ENCODE measurements at places on chromosomes 3 and 15. TPM values are rescaled to one million over a fixed set of nuclear protein-coding genes. Genes with fewer than 3 reads are reported as not detected.
A peak's percentile ranks its signal among the peaks of the same experiment; 100 is the strongest.

DNA sequence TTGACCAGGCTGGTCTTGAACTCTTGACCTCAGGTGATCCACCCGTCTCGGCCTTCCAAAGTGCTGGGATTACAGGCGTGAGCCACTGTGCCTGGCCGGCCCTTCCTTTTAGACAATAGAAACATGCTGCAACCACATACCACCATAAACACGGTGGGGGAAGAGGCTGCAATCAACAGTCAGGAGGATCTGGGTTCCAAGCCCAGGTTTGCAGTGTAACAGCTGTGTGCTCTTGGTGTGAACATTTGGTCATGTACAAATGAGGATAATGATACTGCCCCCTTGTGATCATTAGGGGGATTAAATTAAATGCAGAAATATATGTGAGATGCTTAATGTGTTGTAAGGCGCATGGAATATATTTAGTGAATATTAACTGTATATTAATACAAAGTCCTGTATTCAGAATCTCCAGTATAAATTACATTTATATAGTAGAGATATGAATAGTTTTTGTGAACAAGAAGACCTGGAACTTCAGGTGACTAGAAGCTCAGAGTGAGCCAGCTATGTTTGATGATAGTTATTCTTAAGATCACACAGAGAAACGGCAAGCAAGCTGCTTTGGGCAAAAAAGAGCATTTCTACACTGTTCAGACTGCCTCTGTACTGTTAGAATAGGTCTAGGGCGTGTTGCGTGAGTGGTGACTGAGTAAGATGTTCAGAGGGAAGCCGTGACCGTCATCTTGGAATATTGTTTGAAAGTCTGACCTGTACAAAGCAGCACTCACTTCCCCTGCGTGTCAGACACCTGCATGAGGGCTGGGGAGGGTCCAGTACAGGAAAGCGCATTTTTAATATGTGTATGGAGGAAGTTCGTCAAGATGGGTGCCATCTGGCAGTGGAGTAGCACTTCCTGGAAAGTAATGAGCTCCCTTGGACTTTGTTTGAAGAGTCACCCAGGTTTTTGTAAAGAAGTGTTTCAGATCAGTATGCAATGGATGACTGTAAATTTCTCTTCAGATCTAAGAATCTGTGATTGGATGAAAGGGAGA, 125.8 kb downstream of the PGPEP1L start:
- no peak for DNase-seq

- no peak for DNase-seq
Observed at GRCh38 chr3:139327861-139328260, 16.0 kb upstream of the MRPS22 start.

- no peak for DNase-seq
Observed at GRCh38 chr3:53145713-53146080, 15.3 kb upstream of the PRKCD start.

- DNase-seq: no peak
Observed at GRCh38 chr3:14509796-14510100, 30.4 kb downstream of the GRIP2 start.

DNA sequence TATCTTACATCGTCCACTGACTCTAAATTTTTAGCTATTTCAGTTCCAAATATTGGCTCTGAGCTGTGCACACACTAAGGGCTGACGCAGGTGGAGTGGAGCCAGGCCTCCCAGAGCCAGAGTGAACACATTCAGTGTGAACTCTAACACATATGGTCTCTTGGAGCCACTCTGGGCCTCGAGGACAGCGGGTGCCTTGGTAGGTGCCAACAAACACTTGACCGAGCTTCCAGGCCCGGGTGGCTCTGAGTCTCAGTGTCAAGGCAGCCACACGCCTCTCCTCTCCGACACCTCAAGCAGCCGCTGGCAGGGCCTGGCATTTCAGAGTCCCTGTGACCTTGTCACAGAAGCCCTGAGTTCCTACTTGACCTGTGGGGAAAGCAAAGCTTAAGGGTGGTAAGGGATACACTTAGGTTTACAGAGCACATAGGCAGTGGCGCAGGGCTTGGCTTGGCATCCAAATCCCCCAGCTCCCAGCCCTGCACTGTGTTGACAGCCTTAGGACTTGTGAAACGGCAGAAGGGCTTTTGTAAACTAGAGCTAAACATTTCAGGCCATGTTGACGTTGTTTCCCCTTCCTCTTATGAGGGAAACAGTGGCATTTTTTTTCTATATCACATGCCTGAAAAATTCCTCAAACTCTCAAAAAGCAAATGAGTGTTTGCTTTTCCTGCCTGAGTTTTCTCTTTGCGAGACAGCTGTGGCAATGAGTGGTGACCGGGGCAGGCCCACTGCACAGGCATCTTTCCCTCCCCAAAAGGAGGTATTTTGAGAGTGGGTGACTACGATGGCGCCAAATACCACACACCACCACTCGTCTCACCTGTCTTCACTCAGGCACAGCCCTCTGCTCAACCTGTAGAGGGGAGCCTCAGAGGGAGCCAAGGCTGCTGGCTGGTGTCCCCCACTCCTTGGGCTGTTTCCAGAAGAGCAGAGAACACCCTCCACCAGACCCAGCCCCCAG, 60.8 kb downstream of the DAPK2 start:
- no peak for DNase-seq

GRCh38 chr15:96564546-96564945, 234.0 kb downstream of the NR2F2 start:
- DNase-seq: no peak

DNA sequence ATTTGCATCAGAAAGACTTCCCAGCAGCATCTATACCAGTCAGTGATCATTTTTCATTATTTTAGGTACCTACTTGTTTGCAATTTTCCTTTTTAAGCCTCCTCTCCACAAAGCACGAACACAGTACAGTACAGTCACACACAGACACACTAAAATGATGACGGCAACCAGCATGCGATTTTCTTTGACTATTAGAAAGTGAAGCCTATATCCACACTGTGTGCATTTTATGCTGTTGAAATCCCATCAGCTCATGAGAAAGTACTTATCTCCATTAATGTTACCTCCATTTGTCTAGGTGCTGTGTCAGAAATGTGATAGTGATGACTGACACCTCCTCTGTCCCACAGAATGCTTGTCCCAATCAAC, 294.7 kb upstream of the MEIS2 start:
- no peak for DNase-seq

Gene HESX1
- polyA plus RNA-seq: not detected

DNA sequence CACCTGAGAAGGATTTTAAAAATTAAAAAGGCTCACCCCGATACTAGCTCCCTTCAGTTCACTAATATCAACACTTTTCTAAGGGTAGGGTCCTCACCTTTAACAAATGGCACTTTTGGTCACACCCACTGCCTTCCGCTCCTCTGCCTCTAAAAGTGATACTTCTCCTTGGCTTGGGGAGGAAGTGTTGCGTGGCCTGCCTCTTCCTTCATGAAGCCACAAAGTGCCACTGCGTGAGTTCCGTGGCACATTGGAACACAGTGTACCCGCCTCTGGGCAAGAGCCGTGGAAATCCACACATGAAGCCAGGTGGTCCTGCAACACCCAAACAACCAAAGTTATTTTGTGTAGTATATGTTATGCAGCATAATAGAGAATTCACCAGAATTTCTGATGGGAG, 3.9 kb downstream of the B4GALT4 start:
- DNase-seq: no peak

Gene PRSS50
- polyA plus RNA-seq: 0.05 TPM

- no peak for DNase-seq
Observed at GRCh38 chr3:167913219-167913835, 177.8 kb downstream of the SERPINI1 start.

Gene SLC9C1
- not detected for polyA plus RNA-seq

GRCh38 chr3:129746629-129747028, 140.2 kb upstream of the PLXND1 start:
- no peak for DNase-seq

Gene MRAS
- polyA plus RNA-seq: not detected

- no peak for DNase-seq
Observed at GRCh38 chr3:110925798-110926197, 145.8 kb upstream of the NECTIN3 start.

DNA sequence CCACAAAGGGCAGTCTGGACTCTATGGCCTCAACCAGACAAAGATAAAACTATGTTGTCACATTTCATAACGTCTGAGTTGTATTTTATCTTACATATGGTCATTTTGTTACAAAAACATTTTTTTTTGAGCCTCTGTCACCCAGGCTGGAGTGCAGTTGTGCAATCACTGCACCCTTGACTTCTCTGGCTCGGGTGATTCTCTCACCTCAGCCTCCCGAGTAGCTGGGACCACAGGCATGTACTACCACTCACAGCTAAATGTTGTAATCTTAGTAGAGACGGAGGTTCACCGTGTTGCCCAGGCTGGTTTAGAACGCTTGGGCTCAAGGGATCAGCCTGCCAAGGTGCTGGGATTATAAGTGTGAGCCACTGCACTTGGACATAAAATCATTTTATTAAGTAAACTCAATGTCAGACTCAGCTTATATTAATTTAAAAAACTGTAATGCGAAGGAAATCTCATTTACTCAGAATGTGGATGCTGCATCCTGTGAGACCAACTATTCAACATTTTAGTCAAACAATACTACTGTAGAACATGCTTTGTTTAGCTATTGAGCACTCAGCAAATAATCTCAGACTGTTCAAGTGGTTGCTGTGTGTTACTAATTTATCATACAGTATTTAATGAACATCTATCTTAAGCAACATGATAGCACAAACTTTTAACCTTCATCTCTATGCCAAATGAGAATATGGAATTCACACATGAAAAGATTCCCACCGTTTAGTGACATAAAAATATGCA, 209.2 kb downstream of the TBL1XR1 start:
- DNase-seq: no peak

Gene ANP32A
- 88.1 TPM for polyA plus RNA-seq

- no peak for DNase-seq
Observed at GRCh38 chr3:113193719-113194118, 17.6 kb upstream of the BOC start.

DNA sequence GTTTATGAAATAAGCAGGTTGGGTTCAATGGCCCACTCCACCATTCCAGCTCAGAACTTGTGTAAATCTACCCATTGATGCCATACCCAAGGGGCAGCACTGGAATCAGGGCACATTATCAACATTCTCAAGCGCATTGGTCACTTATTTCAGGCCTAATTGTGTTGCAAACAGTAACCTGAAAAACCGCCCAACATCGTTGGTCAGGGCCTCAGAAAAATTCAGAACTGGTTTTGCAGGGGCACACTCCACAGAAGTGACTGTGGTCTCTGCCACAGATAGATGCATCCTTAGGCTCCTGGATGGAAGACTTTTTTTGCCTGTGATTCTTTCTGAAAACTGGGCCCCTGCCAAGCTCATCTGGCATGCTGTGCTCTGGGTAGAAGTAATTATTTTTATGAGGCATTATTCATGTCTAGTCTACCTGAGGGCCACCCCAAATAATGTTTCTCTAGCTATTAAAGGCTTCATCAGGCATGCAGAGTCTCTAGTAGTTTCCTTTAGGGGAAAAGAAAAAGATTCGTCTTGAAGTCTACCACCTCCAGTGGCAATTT, 21.7 kb upstream of the LRTM1 start:
- DNase-seq: no peak

GRCh38 chr15:76953913-76954312, 22.4 kb downstream of the RCN2 start:
- no peak for DNase-seq

- DNase-seq: no peak
Observed at GRCh38 chr15:60941448-60941847, 287.7 kb downstream of the RORA start.

DNA sequence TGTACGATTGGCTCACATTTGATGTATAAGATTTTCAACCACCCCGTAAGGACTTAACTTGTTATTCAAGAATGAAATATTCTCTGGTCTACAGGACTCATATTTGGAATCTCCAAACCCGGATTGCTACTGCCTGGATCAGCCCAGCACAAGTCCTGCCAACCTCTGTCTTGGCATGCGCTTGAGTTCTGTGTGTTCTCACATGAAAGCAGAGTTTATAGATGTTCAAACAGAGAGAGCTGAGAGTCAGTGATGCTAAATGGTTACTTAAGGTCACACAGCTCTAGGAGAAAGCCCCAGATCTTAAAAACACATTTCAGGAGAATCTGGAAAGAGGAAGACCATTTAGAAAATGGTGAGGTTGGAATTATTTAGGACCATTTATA, 268.0 kb upstream of the TBL1XR1 start:
- DNase-seq: no peak

Gene EEF1AKMT4
- 4.0 TPM for polyA plus RNA-seq

- DNase-seq: no peak
Observed at GRCh38 chr15:80635953-80636352, 59.2 kb upstream of the ABHD17C start.

GRCh38 chr15:77402740-77403379, 17.0 kb downstream of the PEAK1 start:
- no peak for DNase-seq

DNA sequence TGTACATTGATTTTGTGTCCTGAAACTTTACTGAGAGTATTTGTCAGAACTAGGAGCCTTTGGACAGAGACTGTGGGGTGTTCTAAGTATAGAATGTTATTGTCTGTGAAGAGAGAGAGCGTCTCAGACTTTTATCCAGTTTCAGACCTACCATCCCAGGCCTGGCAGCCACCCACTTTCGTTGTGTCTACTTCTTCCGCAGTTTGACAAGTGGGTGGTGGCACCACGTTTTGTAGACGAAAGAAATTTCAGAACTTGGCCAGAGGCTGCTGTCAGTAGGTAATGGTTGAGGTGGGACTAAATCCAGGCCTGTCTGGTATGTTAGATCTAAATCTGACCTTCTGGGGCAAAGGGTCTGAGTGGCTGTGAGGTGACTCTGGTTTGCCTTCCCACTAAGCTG, 13.4 kb upstream of the TRAK1 start:
- no peak for DNase-seq

Gene YEATS2
- 4.9 TPM for polyA plus RNA-seq

GRCh38 chr3:194869482-194870169, 183.9 kb downstream of the FAM43A start:
- DNase-seq: no peak

- DNase-seq: peak; percentile 88
Observed at GRCh38 chr3:10248184-10248983, at the start of gene TATDN2. TATDN2 (plus strand) TSS chr3:10248459; CDS start chr3:10249201, 742 bp downstream.

Gene LRRC2
- polyA plus RNA-seq: not detected

Gene ZPLD1
- not detected for polyA plus RNA-seq

DNA sequence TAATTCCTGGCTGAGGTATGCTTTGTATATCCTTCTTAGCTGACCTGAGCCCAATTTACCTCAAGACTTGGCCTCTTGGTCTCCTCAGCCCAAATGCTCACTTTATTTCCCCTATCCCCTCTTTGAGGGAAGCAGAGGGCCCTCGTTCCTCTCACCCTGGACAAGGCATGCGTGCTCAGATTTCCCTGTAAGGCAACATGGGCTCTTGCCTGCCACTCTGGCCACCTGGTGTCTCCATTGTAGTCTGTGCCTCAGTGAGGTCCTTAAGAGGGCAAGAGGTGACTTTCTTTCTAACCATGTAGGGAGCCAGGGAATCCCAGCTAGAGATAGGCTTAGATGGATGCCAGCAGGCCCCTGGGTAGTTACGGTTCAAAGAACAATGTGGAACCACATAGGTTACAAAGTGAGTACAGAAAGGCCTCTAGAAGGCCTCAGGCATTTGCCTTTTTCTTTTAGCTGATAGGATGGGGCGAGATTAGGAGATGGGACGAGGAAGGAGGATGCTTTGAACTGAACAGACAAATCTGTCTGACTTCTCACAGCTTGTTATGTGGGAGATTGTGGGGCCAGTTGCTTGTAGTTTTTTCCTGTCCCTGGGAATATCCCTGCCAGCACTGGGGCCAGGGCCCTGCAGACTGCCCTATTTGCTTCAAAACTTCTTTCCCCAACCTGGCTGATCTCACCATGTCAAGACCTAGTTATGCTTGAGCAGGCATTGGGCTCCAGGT, 1.1 kb upstream of the INTS14 start:
- DNase-seq: no peak

- DNase-seq: no peak
Observed at GRCh38 chr3:111648991-111649579, 53.9 kb upstream of the ZBED2 start.

Gene MYO5A
- 5.6 TPM for polyA plus RNA-seq
